COR-L47 (cell line): ENCODE measurements at places on chromosomes 7 and 10.

DNA sequence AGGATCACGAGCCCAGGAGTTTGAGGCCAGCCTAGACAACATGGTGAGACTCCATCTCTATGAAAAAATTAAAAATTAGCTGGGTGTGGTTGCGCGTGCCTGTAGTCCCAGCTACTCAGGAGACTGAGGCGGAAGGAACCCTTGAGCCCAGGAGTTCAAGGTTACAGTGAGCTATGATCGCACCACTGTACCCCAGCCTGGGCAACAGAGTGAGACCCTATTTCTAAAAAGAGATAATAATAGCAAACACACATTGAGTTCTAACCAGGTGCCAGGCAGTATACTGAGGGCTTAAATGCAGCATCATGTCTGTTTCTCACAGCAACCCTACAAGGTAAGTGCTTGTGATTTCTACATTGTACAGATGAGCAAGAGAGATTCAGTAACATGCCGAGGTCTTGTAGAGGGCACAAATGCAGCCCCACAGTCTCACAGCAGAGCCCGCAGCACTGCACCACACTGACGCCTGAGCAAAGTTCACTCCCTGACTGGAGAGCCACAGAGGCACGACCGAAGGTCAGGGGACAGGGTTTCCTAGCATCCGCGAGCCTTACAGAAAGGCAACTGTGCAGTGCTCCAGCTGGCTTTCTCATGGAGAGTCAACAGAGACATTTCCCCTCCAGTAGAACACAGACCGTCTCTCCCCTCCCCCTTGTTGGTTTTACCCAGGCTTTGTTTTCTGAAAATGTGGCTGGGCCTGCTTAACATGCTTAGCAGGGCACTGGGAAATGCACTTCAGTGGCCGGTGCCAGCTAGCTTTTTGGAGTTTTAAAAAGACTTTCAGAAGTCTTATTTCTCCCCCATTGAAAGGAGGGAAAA lies 36.5 kb downstream of the PDSS1 start:
- no peak for DNase-seq

DNA sequence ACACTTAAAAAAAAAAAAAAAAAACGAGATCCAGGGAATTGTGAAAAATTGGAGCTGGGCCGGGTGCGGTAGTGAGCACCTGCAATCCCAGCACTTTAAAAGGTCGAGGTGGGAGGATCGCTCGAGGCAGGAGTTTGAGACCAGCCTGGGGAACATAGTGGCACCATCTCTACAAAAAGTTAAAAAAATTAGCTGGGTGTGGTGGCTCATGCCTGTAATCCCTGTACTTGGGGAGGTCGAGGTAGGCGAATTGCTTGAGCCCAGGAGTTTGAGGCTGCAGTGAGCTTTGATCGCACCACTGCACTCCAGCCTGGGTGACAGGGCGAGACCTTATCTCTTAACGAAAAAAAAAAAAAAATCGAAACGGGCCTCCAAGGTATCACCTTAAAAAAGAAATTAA lies 2.0 kb downstream of the CLDN4 start:
- DNase-seq = no peak

GRCh38 chr7:66182920-66183319 lies 22.2 kb upstream of the TPST1 start:
- DNase-seq = no peak

DNA sequence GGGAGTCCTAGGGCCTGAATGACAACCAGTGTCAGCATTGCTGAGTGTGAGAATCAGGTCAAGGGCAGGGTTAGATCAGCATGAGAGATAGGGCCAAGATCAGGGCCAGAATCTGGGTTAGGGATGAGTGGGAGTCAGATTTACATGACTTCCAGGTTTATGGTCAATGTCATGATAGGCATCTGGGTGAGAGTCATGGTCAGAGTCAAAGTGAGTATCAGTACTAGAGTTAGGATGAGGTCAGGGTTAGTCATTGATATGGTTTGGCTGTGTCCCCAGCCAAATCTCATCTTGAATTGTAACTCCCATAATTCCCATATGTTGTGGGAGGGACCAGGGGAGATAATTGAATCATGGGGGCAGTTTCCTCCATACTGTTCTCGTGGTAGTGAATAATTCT lies 12.3 kb downstream of the MRPS24 start:
- DNase-seq = no peak

DNA sequence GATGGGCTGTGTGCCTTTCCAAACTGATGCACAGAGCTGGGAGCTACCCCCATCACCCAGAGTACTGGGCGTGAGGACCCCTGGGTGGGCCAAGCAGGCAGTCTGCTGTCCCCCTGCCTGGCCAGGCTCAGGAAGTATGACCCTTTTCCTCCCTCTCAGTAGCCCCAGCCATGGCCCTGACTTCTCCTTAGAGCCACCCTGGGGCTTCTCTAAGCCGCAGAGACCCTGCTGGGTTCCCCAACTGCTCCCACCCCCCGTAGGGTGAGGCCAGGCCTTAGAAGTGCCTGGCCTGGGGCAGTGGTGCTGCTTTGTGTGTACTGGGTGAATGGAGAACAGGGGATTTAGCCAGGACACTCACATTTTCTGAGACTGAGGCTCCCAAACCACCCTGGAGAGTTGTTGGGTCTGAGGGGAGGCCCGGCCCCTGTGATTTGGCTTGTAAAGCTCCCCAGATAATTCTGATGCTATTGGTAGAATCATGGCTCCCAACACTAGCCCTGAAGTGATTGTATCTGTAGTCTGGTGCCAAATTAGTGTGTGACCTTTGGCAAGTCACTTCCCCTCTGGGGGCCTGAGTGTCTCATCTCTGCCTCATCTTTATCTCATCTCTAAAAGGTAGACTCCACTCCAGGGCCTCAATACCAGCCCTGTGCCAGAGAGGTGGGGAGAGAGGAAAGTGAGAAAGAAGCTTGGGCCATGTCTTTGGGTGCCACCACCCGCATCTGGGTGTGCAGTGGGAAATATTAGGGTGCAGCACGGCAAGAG lies 99.7 kb upstream of the PPIF start:
- DNase-seq = no peak

GRCh38 chr7:39734633-39735004 lies 111.2 kb downstream of the RALA start:
- no peak for DNase-seq

DNA sequence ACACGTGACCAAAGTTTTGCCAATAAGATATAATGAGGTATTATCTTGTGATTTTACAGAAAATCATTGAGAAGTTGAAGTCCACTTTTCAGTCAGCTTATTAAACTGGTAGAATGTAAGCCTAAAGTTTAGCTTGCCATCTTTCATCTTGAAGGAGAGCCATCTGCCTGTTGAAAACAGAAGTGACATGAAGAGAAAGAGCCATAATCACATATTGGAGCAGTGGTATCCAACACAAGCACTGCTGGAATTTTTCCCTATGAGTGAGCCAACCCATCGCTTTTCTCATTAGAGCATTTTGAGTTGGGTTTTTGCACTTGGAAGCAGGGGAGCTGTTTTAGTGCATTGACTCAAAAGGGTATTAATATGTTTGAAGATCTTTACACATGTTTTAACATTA lies 117.6 kb upstream of the FERD3L start:
- DNase-seq = no peak

- no peak for DNase-seq
These were observed 153.5 kb downstream of the ARHGAP12 start for GRCh38 chr10:31774928-31775650.

DNA sequence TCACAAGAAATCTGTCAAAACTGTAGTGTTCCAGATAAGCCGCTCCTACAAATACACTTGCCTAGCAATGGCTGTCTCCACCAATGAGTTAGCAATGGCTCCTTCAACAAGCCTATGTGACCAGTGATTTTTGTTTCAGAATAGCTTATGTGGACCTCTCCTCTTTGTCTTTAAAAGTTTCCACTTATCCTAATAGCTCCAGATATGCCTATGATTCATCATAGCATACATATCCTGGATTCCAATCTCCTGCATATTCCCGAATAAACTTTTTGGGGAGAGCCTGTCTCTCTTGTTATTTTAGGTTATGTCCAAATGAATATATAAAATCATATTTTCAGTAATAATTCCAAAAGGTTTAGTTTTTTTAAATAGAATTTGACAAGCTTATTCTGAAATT lies 510.6 kb downstream of the ARL4A start:
- no peak for DNase-seq

GRCh38 chr7:108282427-108282996 lies 152.4 kb upstream of the LAMB4 start:
- DNase-seq = no peak

DNA sequence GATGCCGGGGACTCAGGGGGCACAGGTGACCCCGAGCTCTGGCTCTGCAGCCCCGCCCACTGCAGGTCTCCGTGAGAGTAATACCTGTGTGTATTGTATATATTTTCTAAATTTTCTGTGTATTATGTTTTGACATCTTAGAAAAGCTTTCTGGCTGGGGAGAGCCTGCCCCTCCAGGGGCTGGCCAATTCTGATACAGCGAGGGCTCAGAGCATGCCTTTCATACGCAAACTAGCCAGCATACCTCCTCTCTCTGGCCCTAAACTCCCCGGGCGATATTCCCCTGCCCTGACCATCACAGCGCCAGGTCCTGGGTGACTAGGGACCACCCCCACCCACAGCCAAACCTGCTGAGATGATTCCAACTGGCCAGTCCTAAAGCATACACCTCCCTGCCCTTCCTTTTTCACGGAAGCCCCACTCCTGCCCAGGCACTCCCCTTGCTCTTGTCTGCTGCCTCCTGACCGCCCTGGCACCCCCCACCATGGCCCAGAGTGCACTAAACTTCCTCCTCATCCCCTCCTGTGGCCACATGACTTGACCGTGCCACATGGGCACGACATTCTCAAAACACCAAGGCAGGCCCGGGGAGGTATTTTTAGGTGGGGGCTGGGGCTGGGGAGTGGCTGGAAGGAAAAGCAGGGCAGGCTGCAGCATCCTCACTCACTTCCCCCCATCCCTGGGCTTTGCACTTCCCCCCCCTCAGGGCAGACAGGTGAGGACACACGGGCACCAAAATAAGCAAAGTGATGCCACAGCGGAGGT lies 61.5 kb downstream of the INSIG1 start:
- no peak for DNase-seq

DNA sequence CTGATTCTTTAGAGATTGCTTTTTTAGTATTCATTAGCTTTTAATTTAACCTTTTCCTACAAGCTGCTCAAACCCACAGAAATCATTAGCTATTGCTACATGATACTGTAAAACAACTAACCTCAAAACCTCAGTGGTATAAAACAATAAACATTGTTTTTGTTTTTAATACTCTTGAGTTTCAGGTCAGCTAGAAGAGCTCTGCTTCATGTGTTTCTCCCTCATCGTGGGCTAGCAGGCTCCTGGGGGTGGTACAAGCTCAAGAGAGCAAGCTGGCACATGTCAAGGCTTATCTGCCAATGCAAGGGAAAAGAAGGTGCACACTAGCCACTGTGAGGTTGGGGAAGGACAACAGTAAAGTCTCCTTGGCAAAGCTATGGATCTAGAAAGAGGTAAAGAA lies 232.9 kb upstream of the PHF14 start:
- DNase-seq = no peak

DNA sequence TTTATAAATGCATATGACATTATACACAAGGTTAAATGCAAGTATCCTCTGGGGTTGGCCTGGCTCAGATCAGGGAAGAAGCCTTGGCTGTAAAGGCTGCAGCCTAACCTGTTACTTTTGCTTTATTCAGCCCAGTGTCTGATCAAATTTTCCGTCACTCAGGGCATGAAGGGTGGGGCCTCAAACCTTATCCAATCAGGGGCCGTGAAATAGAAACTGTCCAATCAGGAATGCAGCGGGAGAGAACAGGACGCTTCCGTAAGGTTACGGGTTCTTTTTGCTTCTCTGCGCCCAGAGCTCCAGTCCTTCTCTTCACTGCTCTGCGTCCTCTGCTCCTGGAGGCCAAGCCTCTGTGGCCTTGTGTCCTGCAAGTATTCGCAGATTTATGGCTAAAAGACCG lies at the start of gene ZNF716:
Gene ZNF716 (plus strand): TSS at position 274 of the 400 bp plus-strand sequence. CDS start 112 bp downstream, at position 386.
- no peak for DNase-seq

DNA sequence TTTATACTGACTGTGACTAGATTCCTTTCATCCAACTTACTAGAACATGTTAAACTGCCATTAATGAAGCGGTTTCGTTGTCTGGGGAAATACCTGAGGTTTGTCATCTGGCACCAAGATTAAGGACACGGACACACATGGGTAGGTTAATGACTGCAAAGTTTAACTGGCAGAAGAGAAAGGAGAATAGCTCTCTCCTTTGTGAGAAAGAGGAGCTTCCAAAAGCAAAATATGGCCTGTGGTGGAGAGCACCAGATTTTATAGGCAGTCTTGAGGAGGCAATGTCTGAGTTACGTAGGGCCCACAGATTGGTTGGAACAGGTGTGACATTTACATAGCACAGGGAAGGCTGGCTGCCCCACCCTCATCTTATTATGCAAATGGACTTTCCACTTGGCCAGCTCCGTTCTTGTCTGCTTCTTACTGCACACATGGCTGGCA lies 1193.0 kb upstream of the CELF2 start:
- DNase-seq = no peak

DNA sequence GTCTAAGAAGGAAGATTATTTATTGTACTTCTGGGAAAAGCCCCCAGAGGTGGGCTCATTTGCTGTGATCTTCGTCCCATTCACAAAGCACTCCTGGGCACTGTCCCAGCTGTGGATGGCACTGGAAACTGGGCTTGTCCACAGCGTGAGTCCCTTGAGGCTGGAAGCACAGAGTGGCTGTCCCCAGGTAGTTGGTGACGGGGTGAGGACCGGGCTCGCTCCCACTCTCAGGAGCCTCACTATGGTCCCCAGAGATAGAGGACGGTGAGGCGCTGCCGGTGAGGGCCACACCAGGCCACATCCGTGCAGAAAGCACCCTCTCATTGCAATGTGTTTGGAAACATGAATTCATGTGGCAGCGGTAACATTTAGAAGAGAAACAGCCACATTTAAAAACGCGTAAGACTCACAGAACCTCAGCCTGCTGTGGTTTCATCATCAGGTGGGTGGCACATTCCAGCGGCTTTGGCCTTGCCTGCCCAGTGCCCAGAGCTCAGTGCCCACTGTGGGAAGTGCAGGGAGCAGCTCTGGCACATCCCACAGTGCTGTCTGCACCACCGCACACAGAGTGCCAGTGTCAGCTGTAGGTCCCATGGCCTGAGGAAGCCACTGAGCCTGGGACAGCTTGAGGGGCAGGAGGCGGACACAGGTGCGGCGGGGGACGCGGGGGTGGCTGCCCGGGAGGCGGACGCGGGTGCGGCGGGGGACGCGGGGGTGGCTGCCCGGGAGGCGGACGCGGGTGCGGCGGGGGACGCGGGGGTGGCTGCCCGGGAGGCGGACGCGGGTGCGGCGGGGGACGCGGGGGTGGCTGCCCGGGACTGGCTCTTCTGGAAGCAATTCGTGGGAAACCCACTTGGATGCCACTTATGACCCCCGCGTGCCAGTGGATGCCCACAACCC lies 449.8 kb downstream of the DNAJB6 start:
- DNase-seq = no peak

DNA sequence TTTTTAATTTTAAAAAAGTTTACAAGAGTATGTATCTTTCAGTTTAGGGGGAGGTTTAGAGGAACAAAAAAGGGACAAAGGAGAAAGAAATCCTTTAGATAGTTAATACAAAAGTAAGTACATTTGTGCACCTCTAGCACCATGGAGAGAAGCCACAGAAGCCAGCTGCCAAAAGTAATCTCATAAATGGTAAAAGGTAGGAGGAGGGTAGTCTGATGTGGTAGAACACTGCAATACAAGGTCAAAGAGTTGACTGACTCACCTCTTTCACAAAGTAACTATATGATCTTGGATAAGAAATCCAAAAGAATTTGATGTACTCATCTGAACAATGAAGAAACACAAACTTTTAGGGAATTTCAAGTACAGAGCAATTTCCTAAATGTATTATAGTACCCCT lies 68.1 kb downstream of the CNOT4 start:
- DNase-seq = no peak
